NCI-H2171 treated with DMSO at 0.1 percent for 48 hours (cell line): ENCODE measurements at places on chromosomes 12 and 14.

DNA sequence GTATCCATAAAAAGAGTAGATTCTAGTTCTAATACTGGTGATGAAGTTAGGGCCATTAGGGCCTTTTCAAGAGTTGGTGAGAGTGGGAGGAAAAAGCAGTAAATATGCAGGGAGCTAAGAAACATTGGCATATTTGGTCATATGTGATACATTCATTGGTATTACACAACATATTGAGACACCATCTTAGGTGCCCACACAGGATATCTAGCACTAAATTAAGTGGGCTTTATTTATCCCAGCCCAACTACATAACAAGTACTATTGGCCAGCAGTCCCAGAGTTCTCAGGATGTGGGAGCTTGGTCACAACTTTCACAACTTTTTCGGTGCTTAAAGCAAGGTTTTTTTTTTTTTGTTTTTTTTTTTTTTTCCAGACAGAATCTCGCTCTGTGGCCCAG, 2.0 kb upstream of the ING4 start:
- DNase-seq: no peak

DNA sequence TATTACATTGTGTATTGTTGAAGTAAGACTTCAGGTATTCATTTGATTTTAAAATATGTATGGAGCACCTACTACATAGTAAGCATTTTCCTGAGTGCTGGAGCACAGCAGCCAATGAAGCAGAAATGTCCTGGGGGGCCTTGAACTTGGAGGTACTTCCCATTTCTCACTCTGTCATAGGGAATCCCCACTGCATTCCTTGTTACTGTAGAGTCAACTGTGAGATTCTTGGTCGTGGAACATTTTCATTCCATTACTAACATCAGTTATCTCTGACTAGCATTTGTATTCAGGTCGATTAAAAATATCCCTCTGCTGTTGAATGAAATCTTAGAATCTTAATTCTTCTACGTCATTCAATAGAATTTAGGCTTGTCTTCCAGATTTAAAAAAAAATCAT, 66.7 kb downstream of the PDE3A start:
- no peak for DNase-seq

DNA sequence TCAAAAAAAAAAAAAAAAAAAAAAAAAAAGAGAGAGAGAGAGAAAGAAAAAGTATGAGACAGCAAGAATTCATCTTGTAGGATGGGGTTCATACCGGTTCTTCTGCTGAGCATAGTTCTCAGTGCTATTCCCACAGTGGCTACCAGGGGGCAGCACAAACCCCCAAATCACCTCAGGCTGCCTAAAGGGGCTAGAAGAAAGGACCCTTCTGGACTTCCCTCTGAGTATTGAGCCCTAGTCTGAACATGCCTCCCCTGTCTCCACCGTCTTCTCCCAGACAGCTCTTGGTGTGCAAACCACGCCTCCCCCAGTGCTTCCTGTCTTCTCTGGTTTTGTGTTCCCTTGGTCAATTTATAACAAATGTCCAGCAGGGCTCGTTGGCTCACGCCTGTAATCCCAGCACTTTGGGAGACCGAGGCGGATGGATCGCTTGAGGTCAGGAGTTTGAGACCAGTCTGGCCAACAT, 31.3 kb upstream of the SMUG1 start:
- peak; percentile 80 for DNase-seq

- DNase-seq: peak; percentile 57
Measured at GRCh38 chr12:93060666-93061472, 131.8 kb upstream of the EEA1 start.

DNA sequence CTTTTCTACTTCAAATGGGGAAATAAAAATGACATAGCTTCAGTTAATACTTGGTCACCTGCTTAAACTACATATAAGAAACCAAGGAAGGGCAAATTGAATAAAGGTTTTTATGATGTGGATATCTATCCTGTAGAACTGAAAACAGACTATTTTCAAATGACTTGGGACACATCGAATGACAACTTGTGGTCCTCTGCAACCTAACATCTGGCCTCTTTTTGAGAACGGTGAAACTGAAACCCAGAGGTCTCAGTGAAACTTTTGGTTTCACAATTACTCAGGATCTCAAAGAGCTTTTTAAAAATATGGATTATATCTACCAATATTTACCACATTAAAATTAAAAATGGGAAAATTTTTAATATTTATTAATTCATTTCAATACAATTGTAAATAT, 65.2 kb downstream of the PPP2R5E start:
- peak; percentile 29 for DNase-seq

GRCh38 chr14:74593241-74593953, 18.6 kb downstream of the LTBP2 start:
- no peak for DNase-seq

DNA sequence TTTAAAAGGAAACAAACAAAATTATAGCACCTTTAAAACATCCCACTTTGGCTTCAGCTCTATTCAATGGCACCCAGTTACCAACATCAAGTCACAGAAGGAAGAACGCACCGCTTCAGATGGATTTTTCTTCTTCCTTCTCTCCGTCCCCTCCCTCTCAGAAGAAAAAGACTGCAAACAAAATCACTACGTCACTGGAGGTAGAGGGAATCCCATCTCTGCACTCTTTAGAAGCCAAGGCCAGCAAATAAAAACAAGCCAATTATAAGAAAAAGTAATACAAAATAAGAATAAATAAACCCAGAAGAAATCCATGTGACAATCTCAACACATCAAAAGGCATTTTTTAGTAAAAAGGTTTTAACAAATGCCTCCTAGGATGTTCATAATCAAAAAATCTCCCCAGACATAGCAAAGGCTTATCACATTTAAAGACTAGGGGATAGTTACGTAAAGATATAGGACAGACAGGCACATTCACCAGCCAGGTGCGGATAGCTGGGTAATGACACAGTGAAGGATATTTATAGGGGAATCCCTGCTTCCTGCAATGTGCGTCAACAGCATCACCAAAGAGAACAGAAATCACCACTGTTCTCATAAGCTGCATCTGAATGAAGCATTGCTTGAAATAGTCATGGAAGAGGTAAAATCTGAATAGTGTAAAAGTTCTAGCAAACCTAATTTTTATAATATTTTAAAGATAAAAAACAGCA, 89.4 kb downstream of the R3HDM2 start:
- DNase-seq: no peak

GRCh38 chr14:61174987-61175386, 106.2 kb downstream of the TMEM30B start:
- DNase-seq: no peak

DNA sequence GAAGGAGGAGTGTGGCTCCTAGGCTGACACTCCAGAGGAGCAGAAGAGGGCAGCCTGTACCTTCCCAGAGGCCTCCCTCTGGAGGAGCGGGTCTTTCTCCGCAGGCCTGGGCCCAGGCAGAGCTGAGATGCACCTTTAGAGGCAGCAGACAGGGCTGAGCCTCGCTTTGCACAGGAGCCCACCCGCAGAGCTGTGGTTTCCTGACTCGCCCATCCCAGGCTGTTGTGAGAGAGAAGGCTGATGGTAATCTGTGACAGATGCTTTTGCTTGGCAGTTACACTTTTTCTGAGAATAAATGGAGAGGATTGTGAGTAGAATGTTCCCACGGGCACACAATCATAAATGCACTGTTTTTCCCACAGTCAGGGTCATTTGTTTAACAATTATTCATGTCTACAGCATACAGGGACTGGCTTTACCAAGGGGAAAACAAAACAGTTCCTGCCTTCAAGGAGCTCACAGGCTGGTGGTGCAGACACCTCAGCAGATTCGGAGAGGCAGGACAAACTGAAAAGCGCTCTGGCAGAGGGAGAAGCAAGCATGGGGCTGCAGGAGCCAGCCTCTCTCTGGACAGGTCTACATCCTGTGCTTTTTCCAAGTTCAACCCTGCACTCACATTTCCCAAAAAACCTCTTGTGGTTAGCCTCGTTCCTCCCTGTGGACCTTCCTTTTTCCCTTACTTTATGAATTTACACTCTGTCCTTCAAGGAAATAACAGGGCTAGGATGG, 13.9 kb downstream of the EVL start:
- peak; percentile 90 for DNase-seq

DNA sequence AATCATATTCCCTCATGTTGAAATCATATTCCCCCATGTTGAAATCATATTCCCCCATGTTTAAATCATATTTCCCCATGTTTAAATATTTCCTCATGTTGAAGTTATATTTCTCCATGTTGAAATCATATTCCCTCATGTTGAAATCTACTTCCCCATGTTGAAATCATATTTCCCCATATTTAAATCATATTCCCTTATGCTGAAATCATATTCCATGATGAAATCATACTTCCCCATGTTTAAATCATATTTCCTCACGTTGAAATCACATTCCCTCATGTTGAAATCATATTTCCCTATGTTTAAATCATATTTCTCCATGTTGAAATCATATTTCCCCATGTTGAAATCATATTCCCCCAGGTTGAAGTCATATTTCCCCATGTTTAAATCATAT, 34.6 kb upstream of the ADGRD1 start:
- DNase-seq: no peak

GRCh38 chr12:23361971-23362370, 587.5 kb downstream of the SOX5 start:
- no peak for DNase-seq

DNA sequence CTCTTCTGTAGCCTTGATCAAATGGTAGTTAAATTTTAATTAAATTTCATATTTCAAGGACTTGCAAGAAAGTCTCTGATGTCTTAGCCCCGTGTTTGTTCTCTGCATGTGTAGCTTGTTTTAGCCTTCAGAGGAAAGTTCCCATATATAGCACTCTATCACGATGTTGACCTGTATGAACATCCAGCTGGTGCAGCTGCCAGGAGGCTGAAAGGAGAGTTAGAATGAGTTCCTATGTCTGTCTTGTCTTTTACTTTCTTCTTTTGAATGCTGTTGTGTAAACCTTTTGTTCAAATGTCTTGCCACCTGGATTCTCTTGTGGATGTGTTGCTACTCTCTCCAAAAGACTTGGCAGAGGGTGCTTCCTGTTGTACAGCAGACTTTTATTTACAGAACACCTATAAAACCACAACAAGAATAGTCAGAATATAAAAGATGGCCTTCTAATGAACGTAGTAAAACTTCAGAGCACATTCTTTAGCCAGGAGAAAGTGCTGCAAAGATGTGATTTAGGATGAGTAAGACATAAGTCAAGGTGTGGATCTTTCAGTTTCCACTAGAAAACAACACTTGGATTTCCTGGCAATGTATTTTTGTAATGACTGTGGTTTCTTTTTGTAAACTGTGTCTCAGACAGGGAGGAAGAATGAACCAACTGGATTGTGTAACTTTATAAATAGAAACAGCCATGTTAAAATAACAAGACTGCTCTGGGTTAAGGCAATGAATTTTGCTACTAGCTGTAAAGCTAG, 17.2 kb downstream of the NAV3 start:
- no peak for DNase-seq
